ENCODE measurements at places on chromosomes 3 and 15. TPM values are rescaled to one million over a fixed set of nuclear protein-coding genes. Genes with fewer than 3 reads are reported as not detected.

DNA sequence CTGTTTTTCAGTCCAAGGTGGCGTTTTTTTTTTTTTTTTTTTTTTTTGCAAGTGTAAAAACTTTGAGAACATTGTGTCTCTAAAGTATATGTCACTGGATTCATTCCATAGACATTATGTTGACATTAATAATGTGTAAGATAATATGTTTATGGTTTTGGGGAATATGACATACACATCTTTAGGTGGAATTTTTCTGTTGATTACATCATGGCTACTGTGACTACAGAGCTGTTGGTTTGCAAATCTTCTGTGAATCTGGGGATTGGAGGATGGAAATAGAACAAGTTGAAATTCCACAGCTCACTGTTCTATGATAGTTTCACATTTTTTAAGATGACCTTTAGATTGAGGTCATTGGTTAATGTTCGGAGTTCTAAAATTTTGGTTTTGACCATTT is 24.4 kb upstream of the PLSCR2 start:
- DNase-seq: no peak

DNA sequence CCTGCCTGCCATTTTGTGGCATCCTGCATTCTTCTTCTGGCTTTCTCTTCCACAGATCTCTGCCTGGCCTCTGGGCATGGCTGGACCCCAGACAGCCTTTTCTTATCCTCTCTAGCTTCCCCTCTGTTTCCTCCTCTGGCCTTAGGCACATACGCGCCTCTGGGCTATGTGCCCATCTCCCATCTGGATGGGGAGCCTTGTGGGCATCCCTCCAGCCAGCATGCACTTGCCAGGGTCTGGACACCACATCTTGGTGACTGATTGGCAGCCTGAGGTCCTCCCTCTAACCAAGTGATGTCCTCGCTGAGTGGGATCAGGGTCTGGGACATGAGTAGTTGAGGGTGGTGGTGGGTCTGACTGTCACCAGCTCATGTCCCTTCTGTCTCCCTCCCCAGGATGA is 12.8 kb downstream of the PLEKHO2 start:
- no peak for DNase-seq

- no peak for DNase-seq
These were observed 69.3 kb downstream of the FOXB1 start for GRCh38 chr15:60073466-60073840.

- peak; percentile 50 for DNase-seq
These were observed 154.1 kb downstream of the TJP1 start for GRCh38 chr15:29668120-29668602.

GRCh38 chr15:93048759-93049161 is 40.3 kb downstream of the RGMA start:
- DNase-seq: no peak

DNA sequence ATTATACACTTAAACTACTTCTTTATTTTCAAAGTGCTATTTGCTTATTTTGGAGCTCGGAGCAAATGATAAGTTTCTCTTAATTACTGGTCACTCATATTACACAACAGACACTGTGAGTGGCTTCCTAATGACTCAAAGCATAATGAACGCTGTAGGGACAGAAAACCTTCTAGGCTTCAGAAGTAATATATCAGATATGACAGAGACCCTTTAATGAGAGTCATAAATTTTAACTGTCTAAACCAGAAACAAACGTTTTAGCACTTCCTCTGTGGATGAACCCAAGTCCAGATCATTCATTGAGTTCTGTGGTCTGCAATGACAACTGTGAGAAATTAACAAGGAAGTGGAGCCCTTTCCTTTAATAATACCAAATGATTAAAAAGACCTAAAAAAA is 66.6 kb downstream of the ARPP21 start:
- DNase-seq: no peak

The CASR gene
- total RNA-seq: not detected

The TNFSF10 gene
- 21.5 TPM for total RNA-seq

Measured in activated CD8-positive, alpha-beta T cell treated with anti-CD3 and anti-CD28 coated beads for 36 hours (primary cell).